Mammary epithelial cell (primary cell): ENCODE measurements at places on chromosomes 6 and 20. TPM values are rescaled to one million over a fixed set of nuclear protein-coding genes. Genes with fewer than 3 reads are reported as not detected.

SEMG1 gene
- not detected for total RNA-seq

GRCh38 chr20:20938599-20938998 lies 167.6 kb downstream of the LINC00237 start:
- DNase-seq, result no peak

PFDN4 gene
- 45.3 TPM for total RNA-seq

DNA sequence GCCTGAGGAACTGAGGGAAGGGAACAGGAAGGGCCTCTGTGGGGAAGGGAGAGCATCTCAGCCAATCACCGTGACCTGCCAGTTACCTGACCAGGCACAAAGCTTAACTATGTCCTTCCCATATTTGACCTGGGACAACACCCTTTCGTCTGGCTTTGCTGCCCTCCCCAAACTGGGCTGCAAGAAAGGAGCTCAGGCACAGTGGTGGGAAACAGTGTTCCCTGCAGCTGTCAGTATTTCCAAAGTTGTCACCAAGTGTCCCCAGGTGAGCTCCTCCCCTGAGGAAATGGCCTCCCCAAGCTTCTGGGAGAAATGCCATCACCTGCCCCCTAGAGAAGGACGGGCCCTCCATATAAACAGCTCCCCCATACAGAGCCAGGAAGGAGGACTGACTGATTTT lies 17.9 kb downstream of the NCR2 start:
- no peak for DNase-seq

ANKRD66 gene
- total RNA-seq, result not detected

ZNF311 gene
- total RNA-seq, result 4.0 TPM in 2 replicates

GABRR2 gene
- not detected in 2 replicates for total RNA-seq

GRCh38 chr20:54535746-54536145 lies 60.4 kb downstream of the DOK5 start:
- no peak for DNase-seq

SALL4 gene
- 0.21 and 0.40 TPM in 2 replicates for total RNA-seq

- DNase-seq, result no peak
These were observed 237.4 kb upstream of the GMDS start for GRCh38 chr6:2482773-2483172.

KIAA0408 gene
- not detected in 2 replicates for total RNA-seq

- DNase-seq, result no peak
These were observed 10.7 kb downstream of the SOD2 start for GRCh38 chr6:159682295-159682694.

- no peak for DNase-seq
These were observed 89.5 kb downstream of the GMPR start for GRCh38 chr6:16327777-16328325.

DNA sequence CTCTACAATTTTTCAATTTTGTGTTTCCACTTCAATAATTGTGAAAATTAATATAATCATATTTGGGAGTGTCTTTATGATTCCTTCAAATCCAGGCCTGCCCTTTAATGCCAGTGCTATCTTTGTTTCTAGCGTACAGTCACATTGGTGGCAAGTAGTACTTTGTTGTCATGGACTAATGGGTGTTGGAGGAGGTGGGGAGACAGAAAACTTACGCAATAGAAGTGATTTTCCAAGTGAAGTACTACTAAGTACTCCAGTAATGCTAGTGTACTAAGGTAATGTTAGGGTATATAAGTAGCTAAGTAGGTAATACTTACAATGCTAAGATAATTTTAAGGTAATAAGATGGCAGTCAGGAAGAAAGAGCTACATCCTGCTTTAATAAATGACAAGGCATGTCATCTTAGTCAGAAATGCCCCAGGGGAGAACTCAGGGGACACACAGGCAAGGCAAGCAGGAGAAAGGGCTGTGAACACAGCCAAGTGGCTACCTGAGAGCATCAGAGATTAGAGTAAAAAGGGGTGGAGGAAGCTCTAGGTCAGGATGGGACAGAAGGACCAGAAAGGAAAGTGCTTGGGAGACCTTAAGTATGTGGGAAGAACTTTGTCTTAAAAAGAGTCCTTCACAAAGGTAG lies 217.2 kb upstream of the PRDM1 start:
- no peak for DNase-seq

DNA sequence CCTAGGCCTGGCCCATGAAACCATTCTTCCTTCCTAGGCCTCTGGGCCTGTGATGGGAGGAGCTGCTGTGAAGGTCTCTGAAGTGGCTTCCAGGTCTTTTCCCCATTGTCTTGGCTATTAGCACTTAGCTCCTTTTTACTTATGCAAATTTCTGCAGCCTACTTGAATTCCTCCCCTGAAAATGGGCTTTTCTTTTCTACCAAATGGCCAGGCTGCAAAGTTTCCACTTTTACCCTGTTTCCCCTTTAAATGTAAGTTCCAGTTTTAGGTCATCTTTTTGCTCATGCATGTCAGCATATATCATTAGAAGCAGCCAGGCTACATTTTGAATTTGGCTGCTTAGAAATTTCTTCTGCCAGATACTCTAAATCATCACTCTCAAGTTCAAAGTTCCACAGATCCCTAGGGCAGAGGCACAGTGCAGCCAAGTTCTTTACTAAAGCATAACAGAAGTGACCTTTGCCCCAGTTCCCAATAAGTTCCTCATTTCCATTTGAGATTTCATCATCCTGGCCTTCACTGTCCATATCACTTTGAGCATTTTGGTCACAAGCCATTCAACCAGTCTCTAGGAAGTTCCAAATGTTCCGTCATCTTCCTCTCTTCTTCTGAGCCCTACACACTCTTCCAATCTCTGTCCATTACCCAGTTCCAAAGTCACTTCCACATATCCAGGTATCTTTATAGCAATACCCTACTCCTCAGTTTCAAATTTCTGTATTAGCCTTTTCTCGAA lies 71.9 kb downstream of the TBC1D7 start:
- no peak for DNase-seq

MOG gene
- not detected in 2 replicates for total RNA-seq

DNA sequence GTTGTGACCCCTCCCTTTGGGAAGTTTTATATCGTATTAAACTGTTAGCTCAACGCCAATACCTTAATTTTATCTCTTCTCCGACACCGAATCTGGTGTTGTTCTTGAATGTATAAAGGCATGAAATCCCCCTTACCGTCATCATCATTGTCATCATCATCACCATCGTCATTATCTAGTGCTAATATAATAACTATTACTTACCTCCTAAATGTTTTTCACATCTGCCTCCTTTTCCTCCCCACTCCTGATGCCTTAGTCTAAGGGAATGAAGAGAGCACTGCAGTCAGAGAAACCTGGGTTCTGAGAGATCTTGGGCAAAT lies 677 bp upstream of the ZBTB24 start:
- no peak for DNase-seq

OR2B6 gene
- not detected for total RNA-seq

DNA sequence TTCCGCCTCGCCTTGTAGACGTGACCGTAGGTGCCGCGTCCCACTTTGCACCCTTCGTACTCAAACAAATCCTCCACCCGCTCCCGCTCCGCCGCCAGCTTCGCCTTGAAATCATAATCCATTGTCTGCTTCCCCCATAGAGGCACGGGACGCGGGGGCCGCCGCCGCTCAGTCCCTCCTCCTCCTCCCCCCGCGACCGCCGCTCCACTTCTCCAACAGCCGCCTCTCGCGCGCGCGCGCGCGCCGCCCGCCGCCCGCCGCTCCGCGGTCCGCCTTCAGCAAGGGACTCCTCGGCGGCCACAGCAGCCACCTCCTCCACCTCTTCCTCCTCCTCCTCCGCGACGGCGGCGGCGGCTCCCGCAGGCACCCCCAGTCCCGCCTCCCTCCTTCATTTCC lies 256 bp downstream of the CDK19 start:
- no peak for DNase-seq

DNA sequence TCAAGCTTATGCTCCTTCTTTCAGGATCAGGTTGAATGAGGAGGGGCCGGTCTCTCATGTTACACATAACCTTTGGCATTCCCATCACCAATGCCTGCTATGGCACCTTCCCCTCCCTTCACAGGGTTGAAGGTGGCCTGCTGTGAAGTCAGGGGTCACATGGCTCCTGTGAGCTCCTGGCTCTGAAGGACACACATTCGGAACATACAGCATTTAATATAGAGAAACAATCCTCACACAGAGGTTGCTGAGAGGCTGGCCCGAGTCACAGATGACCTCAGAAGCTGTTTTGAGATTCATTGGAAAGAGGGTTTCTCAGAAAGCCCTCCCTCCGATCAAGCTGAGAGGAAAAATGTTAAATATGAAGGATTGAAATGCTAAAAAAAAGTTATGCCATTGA lies 82.1 kb downstream of the PSMG4 start:
- no peak for DNase-seq

- DNase-seq, result no peak
These were observed 75.5 kb upstream of the FABP7 start for GRCh38 chr6:122704066-122704465.

DNA sequence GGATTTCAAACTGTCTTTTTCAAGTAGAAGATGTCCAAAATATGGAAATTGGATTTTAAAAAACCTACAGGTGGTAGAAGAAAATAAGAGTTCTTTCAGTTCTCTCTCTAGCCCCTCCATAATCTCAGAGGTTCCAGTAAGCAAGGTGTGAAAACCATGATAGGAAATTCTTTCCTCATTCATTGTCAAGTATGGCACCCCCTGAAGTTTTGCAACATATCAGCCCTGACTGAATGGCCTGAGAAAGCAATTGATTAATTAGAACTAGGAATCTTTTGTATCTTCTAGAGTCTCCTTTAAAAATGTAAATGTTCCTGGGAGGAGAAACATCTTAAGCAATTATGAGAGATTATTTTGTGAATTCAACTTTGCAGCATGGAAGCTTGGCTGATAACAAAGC lies 198.7 kb upstream of the STXBP5 start:
- no peak for DNase-seq

TMEM170B gene
- total RNA-seq, result 0.03 and 0.12 TPM in 2 replicates

DNA sequence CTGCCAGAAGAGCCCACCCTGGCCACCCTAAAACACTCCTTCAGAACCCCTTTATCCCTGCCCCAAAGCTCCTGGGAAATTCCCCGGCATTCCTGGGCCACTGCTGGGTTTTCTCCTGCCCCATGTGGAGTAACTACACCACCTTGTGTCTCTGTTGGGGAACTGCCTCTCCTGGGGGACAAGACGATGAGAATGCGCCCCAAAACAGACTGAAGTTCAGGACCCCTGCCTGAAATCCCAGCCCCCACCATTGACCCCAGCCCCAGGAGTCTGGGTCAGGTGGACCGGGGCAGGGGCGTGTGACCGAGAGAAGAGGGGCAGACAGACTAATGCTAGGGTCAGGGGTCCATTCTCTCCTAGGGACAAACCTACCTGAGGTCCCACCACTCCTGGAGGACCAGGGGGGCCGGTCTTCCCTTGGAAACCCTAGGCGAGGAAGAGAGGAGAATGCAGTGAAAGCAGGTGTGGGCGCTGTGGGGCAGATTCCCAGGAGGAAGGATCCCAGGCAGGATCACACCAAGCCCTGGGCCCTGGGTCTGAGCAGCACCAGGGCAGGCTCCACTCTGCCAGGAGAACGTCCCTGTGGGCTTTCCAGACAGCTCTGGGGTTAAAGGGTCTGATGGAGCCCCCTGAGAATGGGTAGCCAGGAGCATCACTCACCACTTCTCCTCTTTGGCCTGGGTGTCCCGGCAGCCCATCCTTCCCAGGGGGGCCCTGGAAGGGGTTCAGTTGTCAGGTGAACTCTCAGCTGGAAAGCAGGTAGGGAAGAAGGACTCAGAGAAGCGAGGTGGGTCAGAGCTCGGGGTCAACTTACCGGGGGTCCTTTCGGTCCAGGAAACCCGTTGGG lies 19.4 kb downstream of the COL11A2 start:
- peak; percentile 29 for DNase-seq

DNA sequence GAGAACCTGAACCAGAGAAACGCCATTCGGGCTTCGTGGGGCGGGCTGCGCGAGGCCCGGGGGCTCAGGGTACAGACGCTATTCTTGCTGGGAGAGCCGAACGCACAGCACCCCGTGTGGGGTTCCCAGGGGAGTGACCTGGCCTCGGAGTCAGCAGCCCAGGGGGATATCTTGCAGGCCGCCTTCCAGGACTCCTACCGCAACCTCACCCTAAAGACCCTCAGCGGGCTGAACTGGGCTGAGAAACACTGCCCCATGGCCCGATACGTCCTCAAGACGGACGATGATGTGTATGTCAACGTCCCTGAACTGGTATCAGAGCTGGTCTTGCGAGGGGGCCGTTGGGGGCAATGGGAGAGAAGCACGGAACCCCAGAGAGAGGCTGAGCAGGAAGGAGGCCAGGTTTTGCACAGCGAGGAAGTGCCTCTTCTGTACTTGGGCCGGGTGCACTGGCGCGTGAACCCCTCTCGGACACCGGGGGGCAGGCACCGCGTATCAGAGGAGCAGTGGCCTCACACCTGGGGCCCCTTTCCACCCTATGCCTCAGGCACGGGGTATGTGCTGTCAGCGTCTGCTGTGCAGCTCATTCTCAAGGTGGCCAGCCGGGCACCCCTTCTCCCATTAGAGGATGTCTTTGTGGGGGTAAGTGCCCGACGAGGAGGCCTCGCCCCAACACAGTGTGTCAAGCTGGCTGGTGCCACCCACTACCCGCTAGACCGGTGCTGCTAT lies 904 bp downstream of the B3GALT4 start:
- DNase-seq, result no peak

FKBP1C gene
- total RNA-seq, result 2.0 and 2.1 TPM in 2 replicates

DNA sequence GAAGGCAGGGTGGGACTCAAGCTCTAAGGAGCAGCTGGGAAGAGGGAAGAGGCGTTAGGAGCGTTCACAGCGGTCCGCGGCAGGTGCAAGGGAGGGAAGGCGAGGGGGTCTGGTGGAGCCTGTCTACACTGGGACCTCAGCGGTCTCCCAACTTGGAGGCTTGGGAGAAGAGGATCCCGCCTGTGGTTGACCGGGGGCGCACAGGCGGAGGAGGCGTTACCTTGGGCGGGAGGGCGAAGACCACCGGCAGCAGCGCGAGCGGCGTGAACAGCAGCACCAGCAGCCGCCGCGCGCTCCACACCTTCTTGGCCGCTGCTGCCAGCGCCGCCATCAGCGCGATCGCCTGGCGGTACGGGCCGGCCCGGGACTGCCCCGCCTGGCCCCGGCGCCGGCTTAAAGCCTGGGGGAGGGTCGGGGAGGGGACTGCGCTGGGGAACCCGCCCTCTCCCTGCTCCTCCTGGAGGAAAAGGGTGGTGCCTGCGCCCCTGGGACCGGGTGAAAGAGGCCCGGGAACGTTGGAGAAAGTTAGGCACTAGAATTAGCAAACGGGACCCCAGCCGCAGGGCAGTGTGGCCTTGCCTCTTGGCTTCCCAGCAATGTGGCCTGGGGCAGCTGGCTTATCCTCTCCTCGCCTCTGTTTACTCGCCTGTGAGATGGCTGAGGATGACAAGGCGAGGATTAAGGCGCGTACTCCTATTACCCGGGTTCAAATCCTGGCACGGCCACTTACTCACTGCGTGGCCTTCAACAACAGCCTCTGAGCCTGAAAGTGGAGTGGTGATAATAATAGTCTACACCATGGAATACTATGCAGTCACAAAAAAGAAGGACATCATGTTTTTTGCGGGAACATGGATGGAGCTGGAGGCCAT lies at the start of gene SLC13A3:
TSS of gene SLC13A3 (minus strand) at position 369 of the 872 bp plus-strand sequence. CDS start at position 331, 38 bp downstream.
- DNase-seq, result no peak

SLC35D3 gene
- not detected in 2 replicates for total RNA-seq

GRCh38 chr6:12383448-12383847 lies 93.3 kb downstream of the EDN1 start:
- DNase-seq, result no peak

- no peak for DNase-seq
These were observed 164.8 kb upstream of the QKI start for GRCh38 chr6:163249651-163250101.
